ENCODE measurements at places on chromosomes 16 and 17.

DNA sequence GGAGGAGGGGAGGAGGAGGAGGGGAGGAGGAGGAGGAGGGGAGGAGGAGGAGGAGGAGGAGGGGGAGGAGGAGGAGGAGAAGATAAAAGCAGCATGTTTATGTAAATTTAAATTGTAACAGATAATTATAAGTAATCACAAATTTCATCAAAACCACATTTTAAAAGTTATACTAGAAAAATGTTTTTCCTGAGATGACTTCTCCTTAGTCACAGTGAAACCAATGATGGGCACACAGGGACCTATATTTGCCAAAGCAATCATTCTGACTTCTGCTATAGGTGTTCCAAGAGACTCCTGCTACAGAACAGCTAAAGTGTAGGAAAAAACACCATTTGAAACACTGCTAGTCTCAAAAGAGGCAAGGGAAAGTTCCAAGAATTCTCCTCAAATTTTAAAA is 66.4 kb downstream of the CEP95 start:
- DNase-seq, result no peak

DNA sequence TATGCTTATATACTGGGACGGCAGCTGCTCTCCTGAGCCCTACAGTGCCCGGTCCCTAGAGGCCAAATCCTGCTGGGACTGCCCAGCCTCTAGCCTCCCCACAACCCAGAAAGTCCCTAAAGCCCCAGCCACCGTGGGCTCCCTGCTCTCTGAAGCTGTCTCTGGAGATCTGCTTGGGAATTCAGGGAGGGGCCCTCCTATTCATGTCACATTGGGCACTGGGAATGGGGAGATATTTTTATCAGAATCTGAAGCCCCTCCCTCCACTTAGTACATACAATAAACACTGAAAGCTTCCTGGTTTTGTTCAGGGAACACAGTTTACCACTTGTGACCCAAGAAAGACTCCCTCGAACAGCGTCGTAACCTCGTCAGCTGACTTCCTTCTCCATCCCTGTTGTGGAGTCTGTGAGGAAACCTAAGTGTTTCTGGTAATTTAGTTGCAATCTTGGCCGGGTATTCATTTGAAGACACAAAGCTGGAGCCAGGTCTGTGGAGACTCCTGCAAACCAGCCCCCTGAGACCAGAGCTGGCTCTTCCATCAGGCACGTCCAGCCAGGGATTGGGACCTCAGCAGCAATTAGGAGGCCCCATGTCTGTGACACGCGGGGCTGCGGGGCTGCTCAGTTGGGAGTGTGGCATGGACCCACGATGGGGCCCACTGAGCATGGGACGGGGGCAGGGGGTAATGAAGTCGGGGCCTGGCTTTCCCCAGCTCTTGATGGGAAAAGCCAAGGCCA is 38.5 kb downstream of the PGS1 start:
- peak; percentile 69 for DNase-seq

DNA sequence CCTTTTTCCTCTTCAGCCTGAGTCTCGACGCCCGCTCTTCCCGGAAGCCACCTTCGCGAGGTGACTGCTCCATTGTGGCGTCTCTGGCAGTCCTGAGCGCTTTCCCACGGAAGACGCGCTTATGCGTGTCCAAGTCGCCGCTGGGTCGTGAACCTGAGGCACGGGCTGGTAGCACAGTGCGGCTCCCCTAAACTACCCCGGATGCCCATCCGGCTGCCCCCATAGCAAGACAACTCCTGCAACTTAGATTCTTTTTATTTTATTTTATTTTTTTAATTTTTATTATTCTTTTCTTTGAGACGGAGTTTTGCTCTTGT is 2.1 kb upstream of the ESRP2 start:
- no peak for DNase-seq

- no peak for DNase-seq
Observed at GRCh38 chr17:17876959-17877528, 40.3 kb upstream of the SREBF1 start.

- DNase-seq, result peak; percentile 40
Observed at GRCh38 chr16:66399930-66400329, 27.2 kb upstream of the BEAN1 start.

DNA sequence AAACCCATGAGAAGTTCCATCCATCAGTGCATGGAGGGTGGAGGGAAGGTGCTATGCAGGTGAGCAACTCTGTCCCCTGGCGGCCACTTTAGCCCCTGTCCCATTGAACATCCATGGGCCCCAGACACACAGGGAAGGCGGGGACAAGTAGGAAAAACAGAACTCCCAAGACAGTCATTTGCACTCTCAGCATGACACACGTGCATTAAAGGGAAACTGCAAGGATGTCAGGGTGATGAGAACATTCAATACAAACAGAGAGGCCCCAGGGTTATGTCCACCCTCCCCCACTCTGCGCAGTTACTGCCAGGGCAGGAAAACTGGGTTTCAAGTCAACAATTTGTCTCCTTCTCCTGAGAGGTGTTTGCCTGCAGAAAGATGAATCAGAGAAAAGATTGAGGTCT is 44.0 kb upstream of the AKTIP start:
- no peak for DNase-seq

DNA sequence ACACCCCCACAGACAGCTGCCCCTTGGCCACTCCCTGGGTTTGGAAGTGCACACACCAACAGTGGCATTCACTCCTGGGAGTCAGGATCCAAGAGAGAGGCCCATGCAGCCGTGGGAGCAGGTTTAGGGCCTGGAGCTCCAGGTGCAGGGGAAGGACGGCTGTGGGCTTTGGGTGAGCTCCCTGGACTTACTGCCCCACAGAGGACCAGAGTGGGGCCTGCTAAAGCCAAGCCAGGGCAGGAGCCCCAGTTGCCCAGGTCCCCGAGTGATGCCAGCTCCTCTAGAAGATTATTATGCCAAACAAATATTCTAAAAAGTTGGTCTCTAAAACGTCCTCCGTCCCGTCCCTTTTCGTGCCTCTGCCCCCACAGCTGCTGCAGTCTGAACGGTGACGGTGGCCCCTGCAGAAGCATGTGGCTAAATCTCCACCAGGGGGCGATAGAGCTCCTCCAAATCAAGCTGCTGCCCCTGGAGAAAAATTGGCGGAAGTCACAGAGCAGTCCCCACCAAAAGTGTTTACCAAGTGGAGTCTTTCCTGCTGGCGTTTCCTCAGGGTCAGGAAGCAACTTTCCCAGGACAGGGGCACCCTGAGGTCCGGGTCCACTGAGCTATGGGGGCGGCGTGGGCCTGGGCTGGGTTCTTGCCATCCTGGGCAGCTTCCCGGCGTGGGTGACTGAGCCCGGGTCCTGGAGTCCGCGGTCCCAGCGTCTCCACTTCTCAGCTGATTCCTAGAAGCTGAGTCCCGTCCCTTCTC is 4.2 kb downstream of the ARMC7 start:
- peak; percentile 93 for DNase-seq

- peak; percentile 86 for DNase-seq
Observed at GRCh38 chr17:56593646-56594319, at the start of gene NOG. NOG (plus strand) TSS chr17:56593699; CDS start chr17:56594224, 525 bp downstream.

- no peak for DNase-seq
Observed at GRCh38 chr17:8490256-8491023, 54.8 kb downstream of the NDEL1 start.

GRCh38 chr16:81595629-81596292 is 151.2 kb downstream of the CMIP start:
- no peak for DNase-seq

- no peak for DNase-seq
Observed at GRCh38 chr16:85399583-85400284, 213.4 kb upstream of the GSE1 start.

- DNase-seq, result peak; percentile 69
Observed at GRCh38 chr16:57616876-57617275, 11.6 kb upstream of the ADGRG1 start.

- DNase-seq, result peak; percentile 76
Observed at GRCh38 chr17:56319531-56319930, 166.3 kb downstream of the ANKFN1 start.
